ENCODE measurements at places on chromosomes 2 and 18.

GRCh38 chr2:120267348-120267747, 14.7 kb downstream of the RALB start:
- no peak for DNase-seq

- DNase-seq = no peak
These were observed 219.0 kb downstream of the MYO3B start for GRCh38 chr2:170396799-170397459.

DNA sequence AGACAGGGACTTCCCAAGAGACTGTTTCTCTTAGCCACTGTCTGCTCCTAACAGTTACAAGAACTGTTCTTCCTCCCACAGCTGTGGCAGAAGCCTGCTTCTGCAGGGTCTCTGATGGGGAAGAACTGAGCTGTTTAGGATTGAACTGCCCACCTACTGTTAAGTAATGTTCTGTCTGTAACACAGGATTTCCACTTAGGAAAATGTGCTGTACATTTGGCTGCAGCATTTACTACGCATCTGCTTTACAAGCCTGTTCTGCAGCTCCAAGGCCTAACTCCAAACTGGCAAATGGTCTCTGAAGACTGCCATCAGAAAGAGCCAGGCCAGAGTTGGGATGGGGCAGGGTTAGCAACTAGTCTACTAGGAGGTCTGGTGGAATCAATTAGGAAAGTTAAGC, 87.8 kb upstream of the UPP2 start:
- no peak for DNase-seq

DNA sequence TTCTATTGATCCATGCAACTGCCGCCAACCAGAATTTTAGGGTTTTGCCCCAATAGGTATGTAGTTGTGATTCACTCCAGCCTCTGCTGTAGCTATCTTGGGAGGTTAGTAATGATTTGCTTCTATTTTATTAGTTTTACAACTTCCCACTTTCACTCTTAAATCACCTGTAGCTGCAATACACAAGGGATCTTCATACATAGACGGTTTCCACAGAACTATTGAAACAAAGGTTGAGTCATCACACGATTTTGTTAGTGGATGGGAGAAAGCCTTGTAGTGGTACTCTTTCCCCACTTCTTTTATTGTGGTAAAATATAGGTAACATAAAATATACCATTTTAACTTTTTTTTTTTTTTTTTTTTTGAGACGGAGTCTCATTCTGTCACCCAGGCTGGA, 104.2 kb upstream of the SPRED2 start:
- no peak for DNase-seq

DNA sequence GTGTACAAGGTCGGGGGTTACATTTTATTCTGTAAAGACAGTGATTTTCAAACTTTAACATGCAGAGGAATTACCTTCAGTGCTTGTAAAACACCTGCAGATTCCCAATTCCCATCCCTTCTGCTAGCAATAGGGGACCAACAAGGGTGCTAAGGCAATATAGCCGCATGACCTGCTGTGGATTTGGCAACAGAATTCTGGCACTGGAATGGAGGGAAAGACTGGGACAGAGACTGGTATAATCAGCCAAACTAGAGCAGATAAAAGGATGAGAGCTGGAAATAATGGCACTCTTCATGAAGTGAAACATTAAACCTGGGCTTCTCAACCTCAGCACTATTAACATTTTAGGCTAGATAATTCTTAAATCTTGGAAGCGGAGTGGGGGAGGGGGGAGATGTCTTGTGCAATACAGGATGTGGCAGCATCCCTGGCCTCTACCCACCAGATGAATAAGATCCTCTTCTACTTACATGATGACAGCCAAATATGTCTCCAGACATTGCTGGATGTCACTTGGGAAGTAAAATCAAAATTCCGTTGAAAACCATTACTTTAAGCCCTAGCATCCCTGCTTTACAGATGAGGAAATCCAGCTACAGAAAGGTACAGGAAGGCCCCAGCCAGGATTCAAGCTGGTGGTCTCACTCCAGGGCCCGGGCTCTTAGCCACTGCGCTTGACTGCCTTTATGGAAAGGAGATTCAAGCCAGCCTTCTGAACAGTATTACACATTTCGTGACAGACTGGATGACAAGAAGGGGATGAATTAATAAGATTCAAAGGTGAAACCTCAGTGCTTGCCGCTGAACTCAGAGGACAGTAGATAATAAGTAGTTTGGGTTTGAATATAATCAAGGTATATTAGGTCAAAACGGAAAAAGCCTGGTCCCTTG, 1.7 kb downstream of the EVA1A start:
- DNase-seq = no peak

DNA sequence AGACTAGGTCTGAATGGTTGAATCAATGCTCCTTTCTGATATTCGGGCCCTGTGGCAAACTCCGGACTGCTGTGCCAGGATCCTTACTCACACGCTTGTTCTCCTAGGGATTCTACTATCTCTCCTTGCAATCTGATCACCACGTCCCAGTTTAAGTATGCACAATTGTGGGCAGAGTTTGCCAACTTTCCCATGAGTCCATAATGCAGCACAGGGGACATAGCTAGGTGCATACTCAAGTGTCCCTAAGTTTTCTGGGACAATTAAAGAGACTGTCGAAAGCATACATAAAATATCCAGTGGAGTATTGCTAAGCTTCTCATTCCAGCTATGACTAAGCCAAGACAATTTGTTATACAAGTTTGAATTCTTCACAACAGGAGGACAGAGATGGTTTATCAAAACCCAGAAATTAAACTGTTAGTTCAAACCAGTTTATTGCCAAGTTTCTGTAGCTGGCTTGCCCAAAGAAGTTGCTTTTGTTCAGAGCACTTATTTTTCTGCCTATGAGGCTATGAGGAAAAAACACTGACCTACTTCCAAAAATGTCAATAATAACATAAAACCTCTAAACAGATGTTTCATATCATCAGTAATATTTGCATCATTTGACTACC, 136.1 kb downstream of the EXOC6B start:
- DNase-seq = no peak

Measured in NCI-H2029 (cell line).